ENCODE measurements at places on chromosomes 2 and 18.

DNA sequence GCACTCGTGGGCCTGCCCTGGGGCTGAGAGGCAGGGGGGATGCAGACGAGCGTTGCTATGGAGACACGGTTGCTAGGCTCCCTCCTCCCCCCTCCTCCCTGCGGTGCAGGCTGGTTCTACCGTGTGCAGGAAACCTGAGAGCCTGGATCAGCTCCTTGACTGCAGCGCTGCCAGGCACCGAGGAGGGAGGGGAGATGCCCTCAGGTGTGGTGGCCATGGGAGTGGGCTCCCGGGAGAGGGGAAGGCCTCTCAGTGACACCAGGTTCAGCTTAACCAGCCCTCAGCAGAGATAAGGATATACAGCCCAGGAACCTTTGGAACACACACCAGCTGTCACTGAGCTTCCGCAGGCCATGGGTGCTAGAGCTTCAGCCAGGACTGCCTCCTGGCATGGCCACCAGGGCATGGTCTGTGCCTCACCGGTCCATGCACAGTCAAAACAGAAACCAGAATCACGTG is 124.4 kb upstream of the PXDN start:
- DNase-seq = no peak

DNA sequence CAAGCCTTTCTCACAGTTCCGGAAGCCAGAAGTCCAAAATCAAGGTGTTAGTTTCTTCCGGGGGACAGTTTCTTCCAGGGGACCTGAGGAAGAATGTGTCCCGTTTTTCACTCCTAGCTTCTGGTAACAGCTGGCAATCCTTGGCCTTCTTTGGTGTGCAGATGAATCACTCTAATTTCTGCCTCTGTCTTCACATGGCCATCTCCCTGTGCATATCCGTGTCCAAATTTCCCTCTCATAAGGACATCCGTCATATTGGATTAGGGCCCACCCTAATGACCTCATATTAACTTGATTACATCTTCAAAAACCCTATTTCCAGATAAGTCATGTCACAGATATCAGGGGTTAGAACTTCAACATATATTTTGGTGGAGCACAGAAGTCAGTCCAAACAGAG is 141.4 kb downstream of the ZEB2 start:
- no peak for DNase-seq

- DNase-seq = no peak
Observed at GRCh38 chr2:60569680-60570111, 16.2 kb upstream of the BCL11A start.

DNA sequence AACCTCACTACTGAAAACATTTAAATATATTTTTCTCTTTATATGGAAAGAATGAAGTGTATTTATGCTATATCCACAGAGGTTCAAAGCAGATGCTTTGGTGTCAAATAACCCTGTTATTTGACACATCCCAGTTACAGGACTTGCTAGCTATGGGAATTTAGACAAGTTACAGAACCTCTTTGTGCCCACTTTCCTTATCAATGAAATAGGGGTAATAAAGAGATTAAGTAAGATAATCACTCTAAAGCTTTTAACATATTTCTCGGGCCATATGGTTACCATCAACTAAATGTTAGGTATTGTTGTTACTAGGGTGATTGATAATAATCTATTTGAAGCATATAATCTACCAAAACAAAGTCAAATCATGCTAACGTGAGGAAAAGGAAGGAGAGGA is 1660.6 kb upstream of the NXPH2 start:
- no peak for DNase-seq

Data from stimulated activated CD8-positive, alpha-beta memory T cell treated with anti-CD3 and anti-CD28 coated beads, Interleukin-7, amount 100 ng/mL, for 4 hours (primary cell).